ENCODE measurements at places on chromosomes 2 and 18.

- DNase-seq: no peak
These were observed 1860.6 kb upstream of the PIK3C3 start for GRCh38 chr18:40094441-40094840.

GRCh38 chr2:16624436-16624780, 41.2 kb downstream of the CYRIA start:
- DNase-seq: no peak

DNA sequence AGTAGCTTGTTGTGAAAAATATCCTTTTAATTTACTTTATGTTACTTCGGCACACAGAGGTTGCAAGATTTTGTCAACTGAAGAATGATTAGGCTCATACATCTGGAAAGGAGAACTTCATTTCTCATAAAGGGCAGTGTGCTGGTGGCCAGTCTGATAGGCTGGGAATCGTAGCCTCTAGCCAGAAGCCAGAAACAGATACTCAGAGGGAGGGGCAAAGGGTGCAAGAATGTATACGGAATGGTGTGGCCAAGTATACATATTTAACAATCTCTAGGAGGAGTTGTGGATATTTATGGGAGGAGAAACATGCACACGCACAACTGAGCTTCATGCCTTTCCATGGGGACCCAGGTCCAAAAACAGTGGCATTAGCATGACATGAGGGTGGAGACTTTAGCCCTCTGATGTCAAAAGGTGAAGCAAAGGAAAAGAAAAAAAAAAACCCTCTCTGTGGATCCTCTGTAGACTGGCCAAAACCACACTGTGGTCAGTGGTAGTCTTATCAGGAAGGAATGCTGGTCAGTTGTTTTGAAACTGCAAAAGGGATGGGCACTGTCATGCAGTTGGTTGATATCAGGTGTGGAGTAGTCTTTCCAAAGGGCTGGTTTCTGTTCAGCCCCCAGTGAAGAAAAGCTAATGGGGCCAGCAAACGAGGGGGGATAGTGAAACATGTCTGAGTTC, 34.9 kb upstream of the APCDD1 start:
- DNase-seq: no peak

GRCh38 chr2:240437861-240438809, 2.7 kb downstream of the GPC1 start:
- no peak for DNase-seq

DNA sequence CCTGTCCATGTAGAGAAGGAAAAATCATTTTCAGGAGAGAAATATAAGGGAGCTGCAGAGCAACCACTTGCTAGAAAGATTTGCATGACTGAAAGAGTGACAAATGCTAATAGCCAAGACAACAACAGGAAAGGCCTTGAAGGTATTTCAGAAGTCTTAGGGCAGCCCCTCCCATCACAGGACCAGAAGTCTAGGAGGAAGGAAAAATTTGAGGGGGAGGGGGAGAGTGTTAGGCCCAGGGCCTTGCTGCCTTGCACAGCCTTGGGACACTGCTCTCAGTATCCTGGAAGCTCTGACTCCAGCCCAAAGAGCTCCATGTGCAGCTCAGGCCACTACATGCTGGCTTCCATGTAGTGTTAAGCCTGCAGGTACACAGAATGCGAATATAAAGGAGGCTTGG, 266.9 kb downstream of the GLI2 start:
- no peak for DNase-seq

- no peak for DNase-seq
These were observed 748 bp upstream of the ZNF804A start for GRCh38 chr2:184597571-184597991.

DNA sequence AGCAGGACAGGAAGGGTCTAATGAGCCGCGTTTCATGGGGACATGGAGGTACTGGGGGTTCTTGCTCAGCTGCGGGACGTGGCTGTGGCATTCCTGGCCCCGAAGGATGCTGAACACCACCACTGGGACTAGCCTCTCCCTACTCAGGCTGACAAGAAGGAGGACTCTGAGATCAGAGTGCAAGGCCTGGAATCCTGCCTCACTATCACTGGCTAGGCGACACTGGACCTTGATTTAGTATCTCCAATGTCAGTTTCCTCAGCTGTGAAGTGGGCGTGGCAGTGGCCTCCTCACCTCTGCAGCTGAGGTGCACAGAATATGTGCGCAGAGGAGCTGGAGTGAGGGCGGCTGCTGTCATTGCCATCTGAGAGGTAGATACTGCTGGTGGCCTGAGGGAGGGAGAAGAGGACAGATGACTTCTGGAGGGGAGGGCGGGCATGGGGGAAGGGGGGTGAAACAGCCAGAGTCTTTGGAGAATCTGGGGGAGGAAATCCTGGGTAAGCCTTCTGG, 157.8 kb upstream of the CAPN13 start:
- no peak for DNase-seq

GRCh38 chr18:14776801-14777200, 28.8 kb downstream of the ANKRD30B start:
- DNase-seq: no peak

GRCh38 chr2:174607989-174608865, 10.6 kb upstream of the WIPF1 start:
- no peak for DNase-seq

DNA sequence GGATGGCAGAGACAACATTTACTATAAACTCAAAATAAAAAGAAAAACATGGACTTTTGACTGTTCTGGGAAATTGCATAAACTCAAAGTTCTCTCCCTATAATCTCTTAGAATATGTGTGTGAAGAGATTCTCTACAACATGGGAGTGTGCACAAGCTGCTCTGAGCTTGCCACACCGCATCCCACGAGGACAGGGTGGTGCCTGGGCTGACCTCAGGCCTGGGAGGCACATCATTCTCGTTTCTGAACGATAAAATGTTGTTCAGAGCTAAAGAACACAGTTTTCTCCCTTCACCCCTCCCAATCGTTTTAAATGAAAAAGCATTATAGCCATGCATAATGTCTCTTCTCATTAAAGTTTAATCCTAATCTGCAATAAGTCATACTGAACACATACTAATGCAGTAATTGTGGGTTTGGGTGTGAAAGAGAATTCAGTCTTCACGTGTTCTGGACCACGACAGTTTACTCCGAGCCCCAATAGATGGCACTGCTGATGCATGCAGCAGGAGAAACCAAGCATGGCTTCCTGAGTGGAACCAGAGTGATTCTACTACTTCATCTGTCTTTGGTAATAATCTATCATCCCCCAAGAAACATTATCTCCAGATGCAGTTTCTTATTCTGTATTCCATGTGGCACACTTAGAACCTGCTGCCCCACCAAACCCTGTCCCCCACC, 46.9 kb upstream of the LAMA1 start:
- DNase-seq: no peak

GRCh38 chr2:222169346-222169745, 129.5 kb downstream of the PAX3 start:
- no peak for DNase-seq

GRCh38 chr18:51193621-51194287, 3.7 kb downstream of the MEX3C start:
- DNase-seq: no peak

DNA sequence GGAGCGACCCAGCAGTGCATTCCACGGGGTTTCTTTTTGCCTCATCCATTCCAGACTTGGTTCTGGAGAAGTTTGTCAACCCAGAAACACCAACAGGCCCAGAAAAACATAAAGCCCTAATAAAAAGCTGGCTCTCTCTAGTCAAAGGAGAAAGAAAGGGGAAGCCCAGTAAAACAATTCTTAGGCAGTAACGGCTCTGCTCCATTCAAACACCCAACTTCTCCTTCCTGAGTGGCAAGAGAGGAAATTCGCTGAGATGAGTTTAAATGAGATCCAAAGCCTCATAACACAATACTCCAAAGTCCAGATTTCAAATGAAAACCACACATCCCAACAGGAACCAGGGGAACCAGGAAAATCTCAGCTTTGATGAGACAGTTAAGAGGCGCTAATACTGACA, 179.9 kb downstream of the RPIA start:
- DNase-seq: no peak

DNA sequence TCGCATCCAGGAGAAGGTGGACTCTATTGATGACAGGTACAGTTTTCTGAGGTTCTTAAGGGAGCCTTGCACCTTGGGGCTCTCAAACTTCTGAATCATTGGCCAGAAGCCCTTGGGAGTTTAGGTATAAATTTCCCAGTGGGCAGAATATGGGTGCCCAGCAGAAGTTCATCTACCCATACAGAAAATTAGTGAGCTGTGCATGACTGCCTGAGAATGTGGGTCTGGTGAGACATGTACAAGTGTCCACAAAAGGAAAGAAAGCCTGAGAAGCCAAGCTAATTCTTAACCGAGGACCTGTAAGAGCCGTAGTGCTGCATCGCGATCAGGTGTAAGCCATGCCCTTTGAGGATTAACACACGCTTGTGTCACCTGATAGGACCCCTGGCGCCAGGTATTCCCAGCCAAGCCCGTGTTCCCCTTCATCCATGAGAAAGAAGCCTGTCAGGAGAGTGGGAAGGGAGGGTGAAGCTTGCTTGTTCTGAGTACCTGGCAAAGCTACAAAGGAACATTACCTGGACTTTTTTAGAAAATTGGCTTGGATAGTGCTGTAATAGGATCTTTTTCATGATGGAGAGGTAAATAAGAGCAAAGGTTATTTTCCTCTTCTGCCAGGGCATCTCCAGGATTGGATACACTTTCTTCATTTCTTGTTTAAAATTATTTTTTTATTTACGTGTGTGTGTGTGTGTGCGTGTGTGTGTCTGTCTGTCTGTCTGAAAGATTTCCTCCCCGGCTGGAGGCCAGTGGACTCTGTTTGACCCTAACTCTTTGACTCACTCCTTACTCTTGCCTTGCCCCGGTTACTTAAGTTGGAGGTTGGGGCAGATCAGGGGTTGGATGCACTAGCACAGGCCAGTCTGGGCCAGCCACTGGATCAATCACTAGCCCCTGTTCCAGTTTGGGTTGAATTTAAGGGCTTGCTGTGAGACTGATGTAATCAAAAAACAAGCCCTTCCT, 90.4 kb upstream of the EML6 start:
- DNase-seq: no peak

GRCh38 chr18:11987527-11987926, 6.2 kb downstream of the IMPA2 start:
- DNase-seq: no peak

DNA sequence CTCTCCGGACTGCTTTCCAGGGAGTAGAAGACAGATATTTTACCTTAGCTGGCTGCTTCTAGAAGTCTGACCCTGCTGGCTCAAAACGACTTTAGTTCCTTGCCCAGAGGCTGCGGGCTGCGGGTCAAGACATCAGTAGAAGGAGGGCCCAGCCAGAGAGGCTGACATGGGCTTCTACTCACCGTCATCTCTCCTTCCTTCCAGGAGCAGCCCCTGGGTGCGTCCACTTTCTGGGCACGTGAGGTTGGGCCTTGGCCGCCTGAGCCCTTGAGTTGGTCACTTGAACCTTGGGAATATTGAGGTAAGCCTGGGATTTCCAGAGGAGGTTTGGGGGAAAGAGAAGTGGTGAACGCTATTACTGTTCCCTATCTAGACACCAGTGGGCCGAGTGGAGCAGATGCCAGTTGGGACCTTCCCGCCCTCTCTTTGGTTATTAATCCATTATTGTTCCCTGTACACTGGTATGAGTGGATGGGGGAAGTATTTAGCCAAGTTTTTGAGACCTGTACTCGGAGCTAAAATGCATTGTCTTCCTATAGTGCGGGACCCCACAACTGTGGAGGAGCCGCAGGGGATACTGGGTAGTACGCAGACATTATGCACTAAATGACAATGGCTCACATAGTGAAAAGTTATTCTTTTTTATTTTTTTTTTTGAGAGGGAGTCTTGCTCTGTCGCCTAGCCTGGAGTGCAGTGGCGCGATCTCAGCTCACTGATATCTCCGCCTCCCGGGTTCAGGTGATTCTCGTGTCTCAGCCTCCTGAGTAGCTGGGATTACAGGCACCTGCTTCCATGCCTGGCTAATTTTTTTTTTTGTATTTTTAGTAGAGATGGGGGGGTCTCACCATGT, 26.3 kb upstream of the CASP8 start:
- DNase-seq: no peak

DNA sequence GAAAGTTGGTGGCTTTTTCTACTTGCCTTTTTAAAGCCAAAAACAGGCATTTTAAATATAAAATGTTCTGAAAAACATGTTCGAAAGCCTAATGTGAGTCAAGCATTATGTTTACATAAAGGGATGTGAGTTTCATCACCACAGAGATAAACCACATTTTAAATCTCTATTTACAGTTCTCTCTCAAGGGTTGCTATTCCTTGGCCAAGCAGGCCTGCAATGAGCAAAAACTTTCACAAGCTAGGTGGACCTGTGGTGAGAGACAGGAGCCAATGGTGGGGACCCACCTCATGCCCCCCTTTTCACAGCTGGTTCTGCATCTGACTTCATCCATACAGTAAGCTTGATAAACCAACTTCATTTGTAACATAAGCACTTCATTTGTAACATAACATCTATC, 65.1 kb downstream of the CUL3 start:
- peak; percentile 42 for DNase-seq

DNA sequence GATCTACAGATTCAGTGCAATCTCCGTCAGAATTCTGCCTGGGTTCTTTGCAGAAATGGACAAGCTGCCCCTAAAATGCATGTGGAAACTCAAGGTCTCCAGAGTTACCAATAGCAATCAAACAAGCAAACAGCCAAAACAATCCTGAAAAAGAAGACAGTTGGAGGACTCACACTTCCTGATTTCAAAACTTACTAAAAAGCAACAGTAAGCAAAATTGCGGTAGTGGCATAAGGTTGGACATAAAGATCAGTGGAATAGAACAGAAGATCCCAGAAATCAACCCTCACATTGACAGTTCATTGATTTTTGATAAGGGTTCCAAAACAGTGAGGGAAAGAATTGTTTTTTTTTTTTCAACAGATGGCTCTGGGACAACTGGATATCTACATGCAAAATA, 59.7 kb downstream of the NPPC start:
- DNase-seq: no peak

DNA sequence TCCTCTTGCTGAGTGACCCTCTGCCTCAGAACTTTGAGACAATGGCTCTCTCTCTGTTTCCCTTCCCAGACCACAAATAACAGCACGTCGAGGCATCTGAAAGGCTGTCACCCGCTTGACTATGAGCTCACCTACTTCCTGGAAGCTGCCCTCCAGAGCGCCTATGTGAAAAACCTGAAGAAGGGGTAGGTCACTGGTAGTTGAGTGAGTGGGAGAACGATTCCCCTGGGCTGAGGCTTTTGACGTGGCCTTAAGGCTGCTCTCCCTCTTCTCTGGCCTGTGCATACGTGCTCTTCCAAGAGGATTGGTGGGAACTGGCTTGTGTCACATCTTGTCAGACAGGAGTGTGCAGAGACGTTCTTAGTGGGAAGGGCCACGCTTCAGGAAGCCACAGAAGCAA, 63.1 kb upstream of the MCFD2 start:
- no peak for DNase-seq

Data from HFF-Myc (cell line).